ENCODE measurements at places on chromosomes 6 and 20.

- peak; percentile 55 for DNase-seq
Measured at GRCh38 chr20:20414640-20415220, 46.8 kb downstream of the INSM1 start.

GRCh38 chr6:156977527-156978291, 200.5 kb downstream of the ARID1B start:
- peak; percentile 43 for DNase-seq

DNA sequence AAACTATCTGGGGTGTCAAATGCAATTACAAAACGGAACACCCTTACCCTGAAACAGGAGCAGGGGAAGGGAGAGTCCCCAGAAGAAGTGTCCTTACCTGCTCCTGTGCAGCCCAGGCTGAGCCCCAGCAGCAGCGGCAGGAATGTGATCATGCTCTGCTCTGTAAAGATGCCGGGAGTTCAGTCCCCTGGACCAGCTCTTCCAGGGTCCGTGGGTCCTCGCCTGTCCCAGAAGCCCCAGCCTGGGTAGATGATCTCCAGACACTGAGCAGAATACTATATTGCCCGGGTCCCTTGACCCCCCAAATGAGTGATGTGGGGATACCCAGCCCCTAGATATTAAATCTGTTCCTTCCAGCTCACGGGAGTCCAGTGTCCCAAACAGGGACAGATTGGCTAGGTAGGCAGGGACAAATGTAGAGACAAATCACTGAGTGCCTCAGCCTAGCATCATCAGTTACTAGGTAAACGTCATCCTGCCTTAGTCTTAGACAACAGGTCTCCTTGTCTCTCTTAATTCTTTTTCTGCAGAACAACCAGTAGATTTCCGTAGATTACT, at the start of gene HLA-DMB:
HLA-DMB (minus strand) TSS at position 373 of the 558 bp plus-strand sequence; CDS start at position 152, 221 bp downstream.
- no peak for DNase-seq

GRCh38 chr20:5718896-5719595, 31.2 kb upstream of the SHLD1 start:
- no peak for DNase-seq

DNA sequence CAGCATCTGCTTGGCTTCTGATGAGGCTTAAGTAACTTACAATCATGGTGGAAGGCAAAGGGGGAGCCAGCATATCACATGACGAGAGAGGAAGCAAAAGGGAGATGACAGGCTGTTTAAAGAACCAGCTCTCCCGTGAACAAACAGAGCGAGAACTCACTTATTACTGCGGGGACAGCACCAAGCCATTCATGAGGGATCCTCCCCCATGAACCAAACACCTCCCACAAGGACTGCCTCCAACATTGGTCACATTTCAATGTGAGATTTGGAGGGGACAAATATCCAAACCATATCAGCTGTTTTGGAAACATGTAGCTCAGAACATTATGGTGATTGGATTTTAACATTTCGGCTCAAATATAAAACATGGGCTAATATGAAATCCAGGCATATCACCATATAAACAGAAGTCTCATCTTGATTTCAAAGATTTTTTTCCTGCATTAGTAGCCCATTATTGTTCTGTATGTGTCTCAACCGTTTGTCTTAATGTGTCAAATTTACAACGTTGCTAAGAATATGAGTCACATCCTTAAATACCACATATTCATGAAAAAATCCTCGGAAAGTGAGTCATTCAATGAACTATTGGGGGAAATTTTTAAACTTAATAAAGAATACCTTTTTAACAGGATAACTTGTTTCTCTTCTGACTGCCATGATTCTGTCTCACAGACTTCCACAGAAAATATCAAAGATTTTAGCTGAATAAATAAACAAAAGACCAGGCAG, 894.3 kb downstream of the TFAP2A start:
- no peak for DNase-seq

GRCh38 chr20:50575865-50576720, 65.9 kb downstream of the PTPN1 start:
- peak; percentile 59 for DNase-seq

DNA sequence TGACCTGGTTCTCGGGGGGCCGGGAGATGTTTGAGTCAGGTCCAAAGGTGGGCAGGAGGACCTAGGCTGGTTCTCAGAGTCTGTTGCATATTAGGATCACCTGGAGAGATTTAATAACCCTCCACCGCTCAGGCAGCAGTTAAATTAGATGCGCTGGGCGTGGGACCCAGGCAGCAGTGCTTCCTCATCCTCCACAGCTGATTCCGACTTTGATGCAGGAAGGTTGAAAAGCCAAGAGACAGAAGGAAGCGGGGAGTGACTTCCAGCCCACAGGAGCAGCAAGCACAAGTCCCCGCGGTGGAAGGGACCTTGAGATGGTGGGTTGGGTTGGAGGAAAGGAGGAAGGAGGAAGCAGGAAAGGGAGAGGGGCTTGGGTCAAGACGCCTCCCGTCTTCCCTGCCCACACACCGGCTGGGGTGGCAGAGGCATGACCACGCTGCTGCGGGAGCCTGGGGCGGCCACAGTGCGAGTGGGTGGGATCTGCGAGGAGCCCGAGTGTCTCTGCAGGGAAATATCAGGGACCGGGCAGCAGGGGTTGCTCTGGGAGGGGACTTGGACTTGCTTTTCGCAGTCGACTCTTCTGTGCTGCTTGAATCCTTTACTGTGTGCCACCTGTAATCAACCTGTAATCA, 146.0 kb downstream of the PHACTR3 start:
- no peak for DNase-seq
